ENCODE measurements at places on chromosomes 3 and 15. TPM values are rescaled to one million over a fixed set of nuclear protein-coding genes. Genes with fewer than 3 reads are reported as not detected.

Gene CTDSPL
- 38.0 TPM for polyA plus RNA-seq

Gene LEKR1
- 0.15 TPM for polyA plus RNA-seq

Gene SENP8
- polyA plus RNA-seq: 3.3 TPM

DNA sequence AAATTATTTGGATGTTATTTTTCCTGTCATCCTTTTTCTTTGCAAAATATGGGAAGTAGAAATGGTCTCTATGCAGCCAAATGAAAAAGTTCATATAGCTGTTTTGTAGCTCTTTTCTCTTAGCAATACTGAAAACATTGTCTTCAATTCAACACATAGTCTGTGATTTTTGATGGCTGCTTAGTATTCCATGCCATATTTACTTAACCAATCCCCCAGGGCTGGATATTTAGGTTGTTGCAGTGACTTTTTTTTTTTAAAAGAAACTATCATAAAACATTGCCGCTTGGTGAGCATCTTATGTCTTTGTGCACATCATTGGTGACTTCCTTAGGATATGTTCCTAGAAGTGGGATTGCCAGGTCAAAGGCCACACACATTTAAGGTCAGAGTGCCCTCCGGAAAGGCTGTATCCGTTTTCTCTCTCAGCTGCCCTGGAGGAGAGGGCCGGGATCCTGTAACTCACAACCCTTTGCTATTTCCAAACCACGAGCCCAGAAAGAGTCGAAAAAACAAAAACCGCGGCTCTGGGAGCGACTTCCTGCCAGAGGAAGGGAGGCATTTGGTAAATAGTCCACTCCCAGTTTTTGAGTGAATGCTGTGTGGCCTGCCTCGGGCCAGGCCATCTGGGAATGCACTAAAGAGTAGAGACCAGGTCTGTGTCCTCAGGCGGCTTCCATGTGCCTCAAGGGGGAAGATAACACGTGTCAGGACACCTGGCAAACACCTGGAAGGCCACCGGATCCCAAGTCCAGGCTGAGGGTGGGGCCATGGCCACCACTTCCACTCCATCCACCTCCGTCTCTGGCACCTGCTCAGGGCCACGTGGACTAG is 41.9 kb downstream of the SMAD6 start:
- peak; percentile 64 for DNase-seq

- no peak for DNase-seq
Measured at GRCh38 chr3:111871809-111872623, 13.0 kb downstream of the PHLDB2 start.

DNA sequence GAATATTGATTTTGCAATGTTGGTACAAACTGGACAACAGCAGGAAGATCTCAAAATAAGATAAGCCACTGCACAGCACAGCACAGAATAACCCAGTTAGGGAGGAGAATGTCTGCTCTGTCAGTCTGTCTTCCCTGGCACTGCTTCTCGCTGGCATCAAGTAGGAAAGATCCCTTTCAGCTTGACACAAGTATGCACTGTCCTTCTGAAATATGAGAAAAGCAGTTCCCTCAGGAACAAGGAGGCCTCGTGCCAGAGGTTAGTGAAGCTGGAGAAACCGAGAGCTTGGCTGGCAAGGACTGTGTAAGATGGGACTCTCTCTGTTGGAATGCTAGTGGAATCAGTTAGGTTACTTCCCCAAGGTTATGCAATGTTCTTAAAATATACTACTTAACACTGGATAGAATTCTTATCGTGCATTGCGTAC is 59.1 kb downstream of the FMN1 start:
- DNase-seq: peak; percentile 65

GRCh38 chr3:53384465-53385423 is 37.4 kb upstream of the DCP1A start:
- DNase-seq: no peak

- no peak for DNase-seq
Measured at GRCh38 chr15:27845535-27846369, 253.4 kb downstream of the OCA2 start.

Gene B2M
- 655 TPM for polyA plus RNA-seq

GRCh38 chr3:181919375-181919774 is 207.7 kb downstream of the SOX2 start:
- no peak for DNase-seq

- no peak for DNase-seq
Measured at GRCh38 chr15:34754171-34754601, 612 bp downstream of the GJD2 start.

DNA sequence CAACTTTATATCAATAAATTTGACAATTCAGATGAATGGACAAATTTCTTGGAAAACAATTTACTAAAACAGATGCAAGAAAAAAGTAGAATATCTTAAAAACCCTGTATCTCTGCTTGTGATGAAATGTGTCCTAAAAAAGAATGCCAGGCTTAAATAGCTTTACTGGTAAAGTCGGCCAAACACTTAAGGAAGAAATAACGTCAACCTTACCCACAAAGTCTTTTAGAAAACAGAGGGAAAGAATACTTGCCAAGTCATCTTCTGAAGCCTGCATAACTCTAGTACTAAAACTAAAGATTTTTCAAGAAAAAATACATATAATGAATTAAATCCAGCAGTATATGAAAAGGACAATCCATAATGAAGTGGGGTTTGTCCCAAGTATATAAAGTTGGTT is 111.1 kb downstream of the RASA2 start:
- DNase-seq: no peak

Gene GADL1
- 15.5 TPM for polyA plus RNA-seq

- no peak for DNase-seq
Measured at GRCh38 chr3:87145553-87145952, 81.6 kb upstream of the CHMP2B start.

GRCh38 chr15:27623149-27623548 is 476.0 kb downstream of the OCA2 start:
- DNase-seq: no peak

Gene ABI3BP
- polyA plus RNA-seq: 300 TPM

DNA sequence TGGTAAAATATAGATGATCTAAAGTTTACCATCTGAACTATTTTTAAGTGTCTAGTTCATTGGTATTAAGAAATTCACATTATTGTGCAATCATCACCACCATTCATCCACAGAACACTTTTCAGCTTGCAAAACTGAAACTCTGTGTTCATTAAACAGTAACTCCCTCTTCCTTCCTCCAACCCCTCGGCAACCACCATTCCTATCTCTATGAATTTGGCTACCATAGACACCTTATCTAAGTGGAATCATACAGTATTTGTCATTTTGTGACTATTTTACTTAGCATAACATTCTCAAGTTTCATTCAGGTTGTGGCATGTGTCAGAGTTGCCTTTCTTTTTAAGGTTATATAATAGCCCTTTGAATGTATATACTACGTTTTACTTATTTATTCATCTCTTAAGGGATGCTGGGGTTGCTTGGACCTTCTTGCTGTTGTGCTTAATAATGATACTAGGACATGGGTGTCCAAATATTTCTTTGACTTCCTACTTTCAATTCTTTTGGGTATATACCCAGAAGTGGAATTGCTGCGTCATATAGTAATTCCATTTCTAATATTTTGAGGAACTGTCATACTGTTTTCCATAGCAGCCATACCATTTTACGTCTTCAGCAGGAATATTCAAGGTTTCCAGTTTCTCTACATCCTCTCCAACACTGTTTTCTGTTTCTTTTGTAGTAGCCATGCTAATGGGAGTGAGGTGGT is 20.9 kb downstream of the KAT2B start:
- DNase-seq: peak; percentile 41

Gene PLA2G4E
- polyA plus RNA-seq: 0.44 TPM

DNA sequence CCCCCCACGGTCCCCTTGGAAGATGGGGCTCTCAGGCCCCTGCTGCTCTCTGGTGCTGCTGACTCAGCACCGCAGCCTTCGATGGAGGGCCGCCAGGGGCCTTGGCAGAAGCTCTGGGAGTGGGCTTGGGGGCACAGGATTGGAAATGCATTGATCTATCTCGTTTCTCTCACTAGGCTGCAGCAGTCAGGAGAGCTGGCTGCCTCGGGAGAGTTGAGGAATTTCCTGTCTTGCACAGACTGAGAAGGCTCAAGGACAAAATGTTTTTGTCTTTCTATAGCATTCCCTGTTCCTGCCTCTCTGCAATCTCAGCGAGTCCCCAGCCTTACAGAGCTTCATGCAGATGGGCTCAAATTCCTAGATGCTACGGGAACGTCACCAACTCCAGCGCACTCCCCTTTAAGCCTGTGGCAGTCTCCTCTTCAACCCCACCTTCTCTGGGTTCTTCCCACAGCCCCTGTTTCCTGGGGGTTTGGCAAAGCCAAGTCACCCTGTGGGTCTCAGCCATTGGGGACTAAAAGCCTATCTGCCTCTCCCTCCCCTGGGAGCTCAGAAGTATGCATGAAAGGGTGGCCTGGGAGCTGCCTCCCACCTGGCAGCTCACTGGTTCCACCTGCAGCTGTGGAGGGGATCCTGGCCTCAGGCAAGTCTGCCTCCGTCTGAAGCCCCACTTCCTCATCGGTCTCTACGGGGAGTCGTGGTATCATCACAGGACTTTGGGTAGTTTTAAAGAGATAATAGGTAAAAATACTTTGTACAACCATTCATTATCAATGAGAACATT is 127.4 kb upstream of the HACD2 start:
- peak; percentile 54 for DNase-seq

DNA sequence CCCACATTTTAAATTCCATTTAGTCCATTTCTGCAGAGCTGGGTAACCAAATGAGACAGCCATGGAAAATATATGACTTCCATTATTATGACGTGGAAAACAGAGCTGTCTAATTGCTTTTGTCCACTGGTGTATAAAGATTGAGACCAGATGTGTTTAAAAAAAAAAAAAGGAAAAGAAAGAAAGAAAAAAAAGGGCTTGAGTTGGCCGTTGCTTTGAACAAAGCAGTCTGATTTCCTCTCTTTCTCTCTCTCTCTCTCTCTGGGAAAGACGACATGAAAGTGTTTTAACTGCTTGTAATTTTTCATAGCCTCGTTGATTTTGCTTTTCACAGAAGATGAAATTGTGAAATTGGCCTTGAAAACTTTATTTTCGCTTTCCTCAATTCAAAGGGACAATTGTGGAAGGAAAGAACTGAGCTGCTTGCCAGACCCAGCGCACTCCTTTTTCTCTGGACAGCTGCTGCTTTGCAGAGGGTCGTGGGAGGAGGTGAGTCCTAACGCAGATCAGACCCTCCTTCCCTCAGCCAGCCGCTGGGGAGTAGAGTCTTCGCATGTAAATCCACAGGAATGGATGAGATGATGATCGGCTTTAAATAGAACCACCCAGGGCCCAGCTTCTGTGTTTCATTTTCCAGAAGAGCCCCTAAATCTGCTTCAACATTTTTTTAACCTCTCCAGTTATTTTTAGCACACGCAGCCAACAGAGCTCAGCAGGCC is 42.8 kb upstream of the UBE2E1 start:
- DNase-seq: peak; percentile 93

DNA sequence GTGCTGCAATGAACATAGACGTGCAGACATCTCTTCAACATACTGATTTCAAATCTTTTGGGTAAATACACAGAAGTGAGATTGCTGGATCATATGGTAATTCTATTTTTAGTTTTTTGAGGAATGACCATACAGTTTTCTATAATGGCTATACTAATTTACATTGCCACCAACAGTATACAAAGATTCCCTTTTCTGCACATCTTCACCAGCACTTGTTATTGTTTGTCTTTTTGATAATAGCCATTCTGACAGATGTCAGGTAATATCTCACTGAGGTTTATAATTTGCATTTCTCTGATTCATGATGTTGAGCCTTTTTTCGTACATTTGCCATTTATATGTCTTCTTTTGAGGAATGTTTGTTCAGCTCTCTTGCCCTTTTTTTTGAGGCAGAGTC is 30.5 kb downstream of the TOPAZ1 start:
- DNase-seq: no peak

DNA sequence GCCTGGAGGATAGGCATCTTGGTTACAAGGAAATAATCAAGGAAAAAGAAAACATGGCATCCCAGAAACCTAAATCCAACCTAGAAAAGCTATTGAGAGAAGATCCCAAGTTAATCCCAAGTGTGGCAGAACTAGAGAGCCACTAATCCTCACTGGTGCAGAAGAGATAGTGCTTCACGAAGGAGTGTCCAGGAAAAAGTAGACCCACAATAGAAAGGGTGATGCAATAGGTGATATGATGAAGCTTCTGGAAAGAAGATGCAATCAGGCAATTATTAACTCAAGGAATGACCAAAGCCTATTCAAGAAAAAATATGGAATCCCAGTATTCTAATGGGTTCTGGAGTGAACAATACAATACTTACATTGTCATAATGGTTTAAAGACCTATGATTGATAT is 95.2 kb downstream of the AQP9 start:
- DNase-seq: no peak

DNA sequence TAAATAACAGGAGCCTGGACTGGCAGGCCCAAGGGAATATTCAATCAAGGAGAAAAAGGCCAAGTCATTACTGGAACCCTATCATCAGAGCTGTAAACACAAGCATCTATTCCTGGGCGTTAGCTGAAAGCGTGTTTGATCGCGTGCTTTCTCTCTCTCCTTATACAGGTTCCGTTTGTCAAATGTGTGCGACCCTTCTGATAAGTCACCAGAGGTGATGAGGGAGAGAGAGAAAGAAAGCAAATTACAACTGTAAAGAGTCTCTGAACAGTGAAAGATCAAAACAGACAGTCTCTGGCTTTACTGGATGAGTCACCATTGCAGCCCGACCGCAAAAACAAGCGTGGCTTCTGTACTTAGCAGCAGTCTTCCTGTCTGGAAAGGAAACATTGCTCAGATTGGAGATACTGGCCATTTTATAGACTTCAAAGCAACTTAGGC is 39.5 kb upstream of the TPRG1 start:
- DNase-seq: no peak

Gene PIF1
- polyA plus RNA-seq: 12.3 TPM

- DNase-seq: peak; percentile 54
Measured at GRCh38 chr3:118817748-118818165, 216.9 kb downstream of the IGSF11 start.

DNA sequence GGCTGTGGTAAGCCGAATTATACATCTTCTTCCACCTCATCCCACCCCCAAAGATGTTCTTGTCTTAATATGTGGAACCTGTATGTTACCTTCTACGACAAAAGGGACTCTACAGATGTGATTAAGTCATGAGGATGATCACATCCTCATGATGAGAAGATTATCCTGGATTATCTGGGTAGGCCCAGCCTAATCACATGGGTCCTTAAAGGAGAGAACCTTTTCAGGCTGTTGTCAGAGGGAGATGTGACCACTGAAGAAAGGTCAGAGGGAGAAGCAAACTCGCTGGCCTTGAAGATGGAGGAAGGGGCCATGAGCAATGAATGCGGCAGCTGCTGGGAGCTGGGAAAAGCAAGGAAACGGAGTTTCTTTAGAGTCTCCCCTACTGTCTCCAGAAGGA is 12.9 kb upstream of the SCG3 start:
- DNase-seq: no peak

- DNase-seq: peak; percentile 66
Measured at GRCh38 chr3:126999383-126999782, 16.5 kb downstream of the PLXNA1 start.

Gene STAC
- polyA plus RNA-seq: 30.4 TPM

Gene SRPRB
- 44.1 TPM for polyA plus RNA-seq

Gene GRAMD1C
- 1.1 TPM for polyA plus RNA-seq

Gene TCTA
- polyA plus RNA-seq: 15.7 TPM
